ENCODE measurements at places on chromosomes 3 and 15.

DNA sequence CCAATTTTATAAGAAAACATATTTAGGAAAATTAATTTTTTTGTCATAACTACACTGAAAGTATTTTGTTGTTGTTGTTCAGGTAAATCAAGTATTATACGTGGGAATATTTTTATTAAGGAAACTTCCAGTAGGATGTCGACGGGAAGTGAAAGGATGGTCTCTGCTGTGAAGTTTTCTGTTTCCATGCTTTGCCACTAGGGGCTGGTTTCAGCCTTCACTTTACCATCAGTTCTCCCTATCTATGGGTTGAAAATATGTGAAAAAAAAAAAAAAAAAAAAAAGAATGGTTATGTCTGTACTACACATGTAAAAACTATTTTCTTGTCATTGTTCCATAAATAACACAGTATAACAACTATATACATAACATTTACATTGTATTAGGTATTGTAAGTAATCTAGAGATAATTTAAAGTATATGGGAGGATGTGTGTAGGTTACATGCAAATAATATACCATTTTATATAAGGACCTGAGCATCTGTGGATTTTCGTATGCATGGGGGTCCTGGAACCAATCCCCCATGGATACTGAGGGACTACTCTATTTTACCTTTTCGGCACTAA, 136.7 kb downstream of the SMAD6 start:
- no peak for DNase-seq

DNA sequence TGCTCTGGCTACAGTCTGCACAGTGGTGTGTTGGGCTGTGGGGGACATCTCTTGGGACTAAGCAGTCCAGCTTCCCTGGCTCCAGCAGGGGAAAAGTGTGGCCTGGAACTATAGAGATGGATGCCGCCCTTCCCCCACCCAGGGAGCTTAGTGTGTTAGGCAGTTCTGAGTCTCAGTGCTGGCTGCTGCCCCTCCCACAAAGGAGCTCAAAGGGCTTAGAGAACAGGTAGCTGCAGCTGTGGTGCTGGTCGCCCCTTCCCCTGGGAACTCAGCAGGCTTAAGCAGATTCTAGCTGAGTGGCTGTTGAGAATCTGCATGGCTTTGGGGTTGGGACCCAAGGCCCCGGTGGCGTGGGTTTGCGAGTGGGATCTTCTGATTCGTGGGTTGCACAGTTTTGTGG, 190.8 kb downstream of the PDCD6IP start:
- no peak for DNase-seq

GRCh38 chr3:125965505-125965904, 3.5 kb upstream of the ROPN1B start:
- DNase-seq = no peak

DNA sequence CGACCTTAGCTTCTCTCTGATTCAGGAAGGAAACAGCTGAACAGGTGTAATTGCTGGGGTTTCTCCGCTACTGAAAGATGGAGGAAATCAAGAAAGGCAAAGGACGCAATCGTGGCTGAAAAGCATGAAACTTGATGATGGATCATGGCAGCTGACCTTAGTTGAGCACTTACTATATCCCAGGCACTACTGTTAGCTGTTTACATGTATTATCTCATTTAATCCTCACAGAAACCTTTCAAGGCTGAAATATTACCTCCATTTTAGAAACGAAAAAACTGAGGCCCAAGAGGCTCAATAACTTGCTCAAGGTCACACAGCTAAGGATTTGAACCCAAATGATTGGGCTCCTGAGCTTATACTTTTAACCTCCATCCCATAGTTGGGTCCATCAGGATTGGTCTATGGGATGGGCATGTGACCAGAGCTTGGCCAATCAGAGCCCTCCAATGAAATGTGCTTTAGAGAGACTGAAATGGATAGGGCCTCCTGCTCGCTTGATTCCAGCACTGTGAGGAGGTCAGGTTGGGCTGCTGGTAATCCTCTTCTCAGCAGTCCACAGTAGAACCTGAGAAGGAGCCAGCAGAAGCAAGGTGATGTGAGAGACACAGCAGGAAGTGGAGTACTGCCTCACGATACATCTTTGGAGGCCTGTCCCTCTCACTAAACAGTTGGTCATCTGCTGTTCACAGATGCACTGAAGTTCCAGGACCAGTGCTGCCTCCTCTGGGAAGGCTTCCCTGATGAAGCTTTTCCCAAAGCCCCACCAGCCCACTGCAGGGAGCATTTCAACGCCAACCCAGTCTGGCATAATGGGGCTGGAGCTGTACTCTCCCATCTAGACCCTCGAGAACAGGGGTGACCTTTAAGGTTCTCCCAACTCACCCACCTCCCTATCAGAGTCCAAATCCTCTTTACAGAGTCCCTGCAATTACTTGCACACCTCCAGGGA, 10.4 kb downstream of the CLN6 start:
- DNase-seq = no peak

- no peak for DNase-seq
Measured at GRCh38 chr15:70672081-70672480, 91.3 kb downstream of the UACA start.

- no peak for DNase-seq
Measured at GRCh38 chr3:13785853-13786436, 93.9 kb downstream of the WNT7A start.

All from stimulated activated CD4-positive, alpha-beta T cell treated with anti-CD3 and anti-CD28 coated beads, TNF-alpha, amount 100 ng/mL, for 24 hours (primary cell).